ENCODE measurements at places on chromosomes 6 and 20.
A peak's percentile ranks its signal among the peaks of the same experiment; 100 is the strongest.

DNA sequence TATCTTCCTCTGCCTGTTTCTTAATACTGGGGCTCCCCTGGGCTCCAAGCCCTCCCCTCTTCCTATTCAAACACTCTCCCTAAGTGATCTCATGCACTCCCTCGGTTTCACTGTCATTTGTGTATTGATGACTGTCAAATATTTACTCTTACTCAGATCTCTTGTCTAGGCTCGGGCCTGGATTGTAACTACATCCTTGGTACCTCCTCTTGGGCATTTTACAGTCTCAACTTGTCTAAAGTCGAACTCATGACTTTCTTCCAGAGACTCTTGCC is 189.4 kb upstream of the PRDM1 start:
- DNase-seq, result no peak

GRCh38 chr20:58028123-58028522 is 200.3 kb downstream of the ANKRD60 start:
- peak; percentile 47 for DNase-seq

GRCh38 chr6:160202411-160202810 is 56.2 kb downstream of the SLC22A2 start:
- DNase-seq, result no peak

DNA sequence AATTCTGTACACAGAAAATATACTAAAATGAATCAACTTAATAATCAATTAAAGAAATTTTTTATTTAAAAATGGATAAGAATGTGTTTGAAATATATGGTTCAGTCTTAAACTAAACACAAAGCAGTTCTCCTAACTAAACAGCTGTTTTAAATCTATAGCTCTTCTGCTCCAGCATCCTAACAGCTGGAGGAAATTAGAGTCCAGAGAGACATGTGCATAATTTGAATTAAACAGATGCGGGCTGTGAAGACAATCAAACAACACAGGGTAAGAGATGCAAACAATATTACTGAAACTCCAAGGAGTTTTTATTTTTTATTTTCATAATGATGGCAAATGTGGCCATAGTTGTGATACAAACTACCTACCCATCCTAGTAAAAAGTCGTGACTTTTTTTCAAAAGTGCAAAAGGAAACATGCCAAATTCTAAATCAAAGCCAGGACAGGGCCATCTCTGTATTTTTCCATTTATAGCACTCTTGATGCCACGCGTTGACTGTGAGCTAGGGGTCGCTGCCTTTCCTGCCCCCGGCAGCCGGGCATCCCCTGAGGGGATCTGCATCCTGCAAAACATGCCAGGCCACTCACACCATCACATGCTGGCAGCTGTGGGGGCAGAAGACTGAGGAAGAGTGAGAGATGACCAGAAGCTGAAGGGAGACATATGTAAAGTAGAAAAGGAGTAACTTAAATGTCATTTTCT is 310.6 kb downstream of the PRKN start:
- no peak for DNase-seq

GRCh38 chr6:22010102-22010501 is 286.7 kb downstream of the PRL start:
- DNase-seq, result no peak

DNA sequence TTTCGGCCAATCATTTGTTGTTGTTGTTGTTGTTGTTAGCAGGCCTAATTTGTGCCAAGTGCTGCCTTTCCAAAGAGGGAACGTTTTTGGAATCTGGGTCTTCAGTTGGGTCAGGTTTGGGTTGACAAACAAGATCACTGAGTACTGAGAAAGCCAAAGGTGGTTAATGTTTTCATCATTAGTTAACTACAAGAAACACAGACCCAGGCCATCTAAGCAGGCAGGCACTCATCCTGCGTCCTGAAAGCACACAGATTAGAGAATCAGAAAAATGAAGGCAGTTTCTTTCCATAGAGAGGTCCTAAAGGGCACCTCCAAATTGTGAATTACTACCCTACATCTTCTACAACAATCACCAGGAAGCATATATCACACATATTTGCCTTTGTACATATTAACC is 15.1 kb upstream of the SIRPG start:
- DNase-seq, result no peak
